Lower lobe of right lung (tissue), 2 donors: ENCODE measurements at places on chromosomes 12 and 14. TPM values are rescaled to one million over a fixed set of nuclear protein-coding genes. Genes with fewer than 3 reads are reported as not detected.

- no peaks in the 10 kb centered on the region for H3K27me3 ChIP-seq
- H3K4me1 ChIP-seq = peaks cover 14% of the 10 kb centered on the region
- no peaks in the 10 kb centered on the region for H3K36me3 ChIP-seq
- no peak overlapping the region for H3K27ac ChIP-seq
Observed at GRCh38 chr12:109760031-109760929, 46.7 kb downstream of the FAM222A start.

SCFD1 gene
- 73.8 TPM for total RNA-seq

GRCh38 chr12:84166812-84167211, 745.8 kb downstream of the SLC6A15 start:
- no peak overlapping the region for H3K27ac ChIP-seq
- no peak for DNase-seq
- no peaks in the 10 kb centered on the region for H3K27me3 ChIP-seq
- no peaks in the 10 kb centered on the region for H3K36me3 ChIP-seq
- H3K4me1 ChIP-seq = no peaks in the 10 kb centered on the region

- peaks cover 45% of the 10 kb centered on the region for H3K4me1 ChIP-seq
- no peaks in the 10 kb centered on the region for H3K36me3 ChIP-seq
- no peak for DNase-seq
- no peaks in the 10 kb centered on the region for H3K27me3 ChIP-seq
- H3K4me3 ChIP-seq = no peak overlapping the region
Observed at GRCh38 chr14:99563749-99564129, 40.3 kb downstream of the CCDC85C start.

DNA sequence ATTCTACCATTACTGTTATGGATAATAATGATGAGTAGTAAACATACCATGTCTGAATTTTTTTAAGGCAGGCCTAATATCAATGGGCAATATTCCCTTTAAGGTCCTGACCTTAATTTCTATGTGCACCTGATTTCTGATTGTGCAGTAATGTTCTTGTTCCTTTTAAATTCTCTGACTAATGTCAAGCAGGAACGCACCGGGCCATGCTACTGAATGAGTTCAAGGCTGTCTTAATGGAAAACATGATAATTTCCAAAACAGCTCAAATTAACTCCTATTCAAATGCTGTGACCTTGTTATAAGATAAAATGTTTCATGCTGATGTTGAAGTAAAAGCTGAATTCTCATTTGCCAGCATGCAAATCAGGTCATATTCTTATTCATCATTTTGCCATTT, 6.8 kb downstream of the TAS2R46 start:
- no peaks in the 10 kb centered on the region for H3K27me3 ChIP-seq
- DNase-seq = no peak
- no peaks in the 10 kb centered on the region for H3K4me1 ChIP-seq
- no peak overlapping the region for H3K4me3 ChIP-seq
- no peaks in the 10 kb centered on the region for H3K36me3 ChIP-seq
- H3K27ac ChIP-seq = no peak overlapping the region
